Trophoblast cell (in vitro differentiated cells and primary cell): ENCODE measurements at places on chromosomes 13 and 19.

- no peak for DNase-seq
These were observed 332.0 kb downstream of the GPC6 start for GRCh38 chr13:93558637-93559036.

GRCh38 chr19:3987619-3988371 lies 2.5 kb upstream of the EEF2 start:
- DNase-seq, result peak; percentile 95

- DNase-seq, result peak; percentile 85
These were observed 67.4 kb downstream of the KCNRG start for GRCh38 chr13:50082426-50083281.

DNA sequence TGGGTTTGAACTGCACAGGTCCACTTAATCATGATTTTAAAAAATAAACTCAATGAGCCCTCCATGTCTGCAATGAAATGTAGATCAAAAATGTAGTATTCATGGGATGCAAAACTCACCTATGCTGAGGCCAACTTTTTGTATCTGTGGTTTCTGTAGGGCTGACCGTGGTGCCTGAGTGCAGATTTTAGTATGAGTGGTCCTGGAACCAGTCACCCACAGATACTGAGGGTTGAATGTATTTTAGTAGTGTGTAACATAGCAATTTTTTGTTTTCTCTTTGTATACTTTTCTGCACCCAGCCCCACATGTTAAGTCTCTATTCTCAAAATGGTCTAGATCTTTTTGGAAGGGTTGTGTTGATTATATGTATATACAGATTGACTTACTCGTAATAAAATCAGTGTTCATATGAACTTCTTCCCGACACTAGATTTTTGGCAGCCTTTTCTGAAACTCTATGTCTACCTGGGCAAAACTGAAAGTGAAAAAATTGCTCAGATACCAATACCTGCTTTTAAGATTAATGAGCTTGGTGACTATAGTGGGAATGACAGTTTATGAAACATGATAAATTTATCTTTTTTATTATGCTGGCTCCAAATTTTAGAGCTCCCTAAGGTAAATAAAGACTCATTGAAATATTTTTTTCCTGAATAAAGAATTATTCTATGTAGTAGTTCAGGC lies 51.6 kb downstream of the DNAJC15 start:
- no peak for DNase-seq

- DNase-seq, result no peak
These were observed 62.0 kb upstream of the C13orf46 start for GRCh38 chr13:114035583-114036531.

GRCh38 chr13:91557328-91558090 lies 159.1 kb downstream of the GPC5 start:
- DNase-seq, result no peak

DNA sequence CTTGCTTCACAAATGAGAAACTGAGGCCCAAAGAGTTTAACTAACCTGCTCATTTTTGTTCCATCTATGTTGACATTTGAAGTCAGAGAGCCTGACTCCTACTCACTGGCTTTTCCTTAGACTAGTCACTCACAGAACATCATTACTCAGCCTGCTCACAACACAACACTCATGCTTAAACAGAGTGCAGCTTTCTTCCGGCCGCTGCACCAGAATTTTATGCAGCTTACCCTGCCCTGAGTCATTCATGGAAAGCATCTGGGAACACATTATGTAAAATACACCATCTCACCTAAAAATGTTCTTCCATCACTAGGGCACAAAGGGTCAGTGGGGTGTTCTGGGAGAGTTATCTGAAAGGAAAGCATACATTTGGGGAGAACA lies 303.4 kb downstream of the SPRY2 start:
- no peak for DNase-seq

GRCh38 chr19:54426291-54426931 lies 11.1 kb downstream of the TTYH1 start:
- peak; percentile 65 for DNase-seq

- no peak for DNase-seq
These were observed 22.5 kb downstream of the CAB39L start for GRCh38 chr13:49421391-49421790.

- peak; percentile 2 for DNase-seq
These were observed 13.2 kb upstream of the EIF3G start for GRCh38 chr19:10132905-10133304.

DNA sequence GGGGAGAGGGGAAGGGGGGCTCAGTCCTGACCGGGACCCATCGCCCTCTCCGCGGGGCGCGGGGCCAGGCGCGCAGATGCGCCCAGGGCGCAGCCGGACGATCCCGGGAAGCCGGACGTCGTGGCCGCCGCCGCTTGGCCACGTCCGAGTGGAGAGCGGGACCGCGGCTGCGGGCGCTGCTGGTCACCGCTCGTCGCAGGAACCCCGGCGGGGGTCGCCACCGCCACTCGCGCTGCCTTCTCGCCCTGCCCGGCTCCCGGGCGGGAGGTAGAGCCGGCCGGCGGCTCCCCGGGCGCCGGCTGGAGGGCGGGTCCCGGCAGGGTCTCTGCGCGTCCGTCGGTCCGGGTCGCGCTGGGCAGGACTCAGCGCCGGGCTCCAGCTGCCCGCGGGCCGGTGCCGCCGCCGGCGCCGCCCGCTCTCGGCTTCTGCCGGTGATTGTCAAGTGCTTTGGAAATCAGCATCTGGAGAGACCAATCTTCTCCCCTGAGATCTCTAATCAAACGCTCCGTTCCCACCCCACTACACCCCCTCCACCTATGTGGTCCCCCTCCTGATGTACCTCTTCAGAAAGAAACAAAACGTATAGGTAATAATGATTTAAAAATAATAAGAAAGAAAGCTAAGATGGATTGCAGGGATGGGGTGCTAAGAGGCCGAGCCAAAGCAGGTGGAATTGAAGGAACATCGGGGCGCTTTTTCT lies 464.4 kb downstream of the ITGBL1 start:
- no peak for DNase-seq

- DNase-seq, result peak; percentile 88
These were observed 11.5 kb downstream of the APLP1 start for GRCh38 chr19:35879770-35880317.

DNA sequence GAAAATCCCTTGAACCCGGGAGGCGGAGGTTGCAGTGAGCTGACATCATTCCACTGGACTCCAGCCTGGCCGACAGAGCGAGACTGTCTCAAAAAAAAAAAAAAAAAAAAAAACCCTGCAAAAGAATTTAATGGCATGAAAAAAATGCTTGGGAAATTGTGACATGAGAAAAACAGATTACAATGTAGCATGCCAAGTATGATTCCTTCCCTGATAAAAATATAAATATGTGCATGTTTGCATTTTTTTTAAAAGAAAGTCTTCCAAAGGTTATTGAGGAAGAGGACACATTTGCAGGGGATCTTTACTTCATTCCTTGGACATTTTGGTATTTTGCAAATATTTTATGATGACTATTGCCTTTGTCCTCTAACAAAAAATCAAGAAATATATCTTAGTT lies 14.5 kb upstream of the ZBTB32 start:
- peak; percentile 45 for DNase-seq

GRCh38 chr13:98144027-98144741 lies 1.3 kb downstream of the FARP1 start:
- DNase-seq, result no peak

GRCh38 chr19:41886761-41887710 lies 4.1 kb downstream of the ARHGEF1 start:
- DNase-seq, result no peak

DNA sequence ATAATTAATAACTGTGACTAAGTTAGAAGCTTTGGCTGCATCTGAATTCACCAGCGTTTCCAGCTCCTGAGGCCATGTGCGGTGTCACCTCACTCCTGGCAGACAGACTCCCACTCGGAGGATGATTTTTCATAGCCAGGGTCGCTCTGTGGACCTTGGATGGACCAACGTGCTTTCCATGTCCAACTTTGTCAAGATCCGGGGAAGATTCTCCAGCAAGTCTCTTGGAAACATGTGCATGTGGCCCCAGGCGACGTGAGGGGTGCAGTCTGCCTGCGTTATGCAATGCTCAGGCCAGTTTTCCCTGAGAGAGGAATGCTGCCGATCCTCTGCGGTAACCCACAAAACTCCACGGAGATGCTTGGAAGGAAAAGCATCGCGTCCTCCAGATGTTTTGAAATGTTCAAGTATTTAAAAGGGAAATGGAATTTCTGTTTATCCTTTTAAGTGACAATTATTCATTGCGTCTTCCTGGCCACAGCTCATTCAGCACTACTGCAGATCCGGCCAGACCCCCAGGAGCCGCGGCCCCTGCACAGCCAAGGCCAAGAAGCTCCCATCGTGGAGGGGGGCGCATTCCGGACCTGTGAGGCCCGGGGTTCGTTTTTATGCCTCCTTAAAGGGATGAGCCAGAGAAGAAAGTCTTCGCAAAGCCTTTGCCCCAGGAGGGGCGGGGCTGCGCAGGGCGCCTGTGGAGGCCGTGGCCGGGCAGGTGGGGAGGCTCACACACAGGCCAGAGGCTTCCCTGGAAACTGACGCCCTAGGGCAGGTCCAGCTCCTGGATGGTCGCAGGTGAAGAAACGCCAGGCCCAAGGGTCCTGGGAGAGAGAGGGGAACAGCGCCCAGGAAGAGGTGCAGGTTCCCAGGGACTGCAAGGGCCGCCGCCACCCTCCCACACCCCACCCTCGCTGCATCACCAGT lies 46.0 kb downstream of the C13orf46 start:
- peak; percentile 72 for DNase-seq

GRCh38 chr19:14096272-14096992 lies 5.9 kb upstream of the SAMD1 start:
- no peak for DNase-seq

GRCh38 chr19:13817615-13818371 lies 22.6 kb downstream of the ZSWIM4 start:
- DNase-seq, result peak; percentile 86

DNA sequence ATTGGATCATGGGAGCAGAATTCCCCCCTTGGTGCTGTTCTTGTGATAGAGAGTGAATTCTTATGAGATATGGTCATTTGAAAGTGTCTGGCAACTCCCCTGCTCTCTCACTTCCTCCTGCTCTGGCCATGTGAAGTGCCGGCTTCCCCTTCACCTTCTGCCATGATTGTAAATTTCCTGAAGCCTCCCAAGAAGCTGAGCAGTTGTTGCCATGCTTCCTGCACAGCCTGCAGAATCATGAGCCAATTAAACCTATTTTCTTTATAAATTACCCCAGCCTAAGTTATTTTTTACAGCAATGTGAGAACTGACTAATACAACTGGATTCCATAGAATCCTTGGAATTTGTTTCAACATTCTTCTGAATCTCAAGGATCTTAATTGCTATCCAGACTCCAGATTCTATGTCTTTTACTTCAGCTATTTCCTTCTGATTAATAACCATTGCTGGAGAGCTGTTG lies 328.1 kb downstream of the SLITRK5 start:
- no peak for DNase-seq

- no peak for DNase-seq
These were observed 117.1 kb upstream of the USP29 start for GRCh38 chr19:57002710-57003109.

DNA sequence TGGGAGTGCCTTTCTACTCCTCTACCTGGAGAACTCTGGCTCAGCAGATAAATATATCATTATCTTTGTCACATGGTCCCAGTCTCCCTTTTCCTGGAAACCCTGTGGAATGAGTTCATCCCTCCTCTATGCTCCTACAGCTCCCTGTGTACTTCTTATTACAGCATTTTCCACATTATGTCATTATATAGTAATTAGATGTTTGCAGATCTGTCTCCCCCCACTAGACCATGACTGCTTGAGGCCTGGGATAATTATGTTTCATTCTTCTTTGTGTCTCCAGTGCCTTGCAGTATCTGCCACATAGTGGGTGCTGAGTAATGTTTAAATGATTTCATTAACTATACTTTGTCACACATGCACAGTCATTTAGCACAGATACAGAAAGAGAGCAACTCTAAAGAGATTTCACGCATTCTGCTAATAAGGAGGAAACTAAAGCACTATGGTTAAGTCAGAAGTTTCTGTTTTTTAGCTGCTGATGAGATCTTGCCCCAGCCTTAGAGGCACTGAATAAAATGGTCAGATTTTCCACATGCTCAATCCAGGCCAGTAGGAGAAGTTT lies 66.1 kb upstream of the DIAPH3 start:
- no peak for DNase-seq

DNA sequence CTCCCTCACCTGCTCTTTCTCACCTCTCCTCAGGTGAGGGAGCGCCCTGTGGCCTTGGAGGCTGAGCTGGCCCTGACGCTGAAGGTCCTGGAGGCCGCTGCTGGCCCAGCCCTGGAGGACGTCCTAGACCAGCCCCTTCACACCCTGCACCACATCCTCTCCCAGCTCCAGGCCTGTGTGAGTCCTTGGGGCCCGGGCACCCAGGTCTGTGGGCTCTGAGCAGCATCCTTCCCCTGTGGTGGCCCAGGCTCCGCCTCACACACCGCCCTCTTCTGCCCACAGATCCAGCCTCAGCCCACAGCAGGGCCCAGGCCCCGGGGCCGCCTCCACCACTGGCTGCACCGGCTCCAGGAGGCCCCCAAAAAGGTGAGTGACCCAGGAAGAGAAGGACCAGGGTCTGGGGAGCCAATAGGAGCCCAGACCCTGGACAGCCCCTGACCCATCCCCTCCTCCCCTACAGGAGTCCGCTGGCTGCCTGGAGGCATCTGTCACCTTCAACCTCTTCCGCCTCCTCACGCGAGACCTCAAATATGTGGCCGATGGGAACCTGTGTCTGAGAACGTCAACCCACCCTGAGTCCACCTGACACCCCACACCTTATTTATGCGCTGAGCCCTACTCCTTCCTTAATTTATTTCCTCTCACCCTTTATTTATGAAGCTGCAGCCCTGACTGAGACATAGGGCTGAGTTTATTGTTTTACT lies 1.9 kb downstream of the IFNL1 start:
- no peak for DNase-seq

DNA sequence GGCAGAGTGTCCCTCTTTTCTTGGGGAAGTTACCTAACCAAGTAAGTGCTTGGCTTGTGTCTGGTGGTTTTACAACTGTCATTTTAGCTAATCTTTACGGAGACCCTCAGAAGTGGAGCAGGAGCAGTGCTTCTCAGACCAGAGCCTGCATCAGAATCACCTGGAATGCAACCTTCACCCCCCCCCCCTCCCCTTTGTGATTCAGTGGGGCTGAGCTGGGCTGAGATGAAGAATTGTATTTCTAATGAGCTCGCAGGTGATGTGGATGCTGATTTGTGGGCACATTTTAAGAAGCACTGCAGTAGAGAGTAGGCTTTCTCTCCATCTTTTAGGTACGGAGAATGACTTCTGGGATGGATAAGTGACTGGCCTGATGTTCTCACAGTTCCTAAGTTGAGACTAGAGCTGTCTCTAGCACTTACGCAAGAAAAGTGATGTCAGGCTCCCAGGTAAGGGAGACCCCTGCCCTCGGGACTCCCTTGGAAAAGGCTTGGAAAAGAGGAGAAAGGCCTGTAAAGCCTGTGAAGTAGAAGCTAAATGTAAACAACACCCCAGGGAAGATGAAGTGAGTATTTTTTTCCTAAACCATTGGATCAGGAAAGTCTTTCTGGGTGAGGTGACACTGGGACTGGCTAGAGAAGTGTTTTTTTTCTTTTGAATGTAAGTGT lies 23.3 kb upstream of the RNF113B start:
- DNase-seq, result no peak

GRCh38 chr13:57633950-57634838 lies 2.6 kb downstream of the PCDH17 start:
- DNase-seq, result no peak

GRCh38 chr13:46893798-46894560 lies 2.9 kb downstream of the HTR2A start:
- DNase-seq, result peak; percentile 49

GRCh38 chr19:963486-963951 lies 20.6 kb upstream of the WDR18 start:
- no peak for DNase-seq

GRCh38 chr13:21139374-21139773 lies 37.0 kb downstream of the SKA3 start:
- DNase-seq, result no peak

GRCh38 chr19:10095622-10095947 lies 6.9 kb downstream of the ANGPTL6 start:
- no peak for DNase-seq
